ENCODE measurements at places on chromosomes 12 and 14.

- DNase-seq = no peak
Observed at GRCh38 chr12:82650627-82651337, 35.9 kb upstream of the TMTC2 start.

DNA sequence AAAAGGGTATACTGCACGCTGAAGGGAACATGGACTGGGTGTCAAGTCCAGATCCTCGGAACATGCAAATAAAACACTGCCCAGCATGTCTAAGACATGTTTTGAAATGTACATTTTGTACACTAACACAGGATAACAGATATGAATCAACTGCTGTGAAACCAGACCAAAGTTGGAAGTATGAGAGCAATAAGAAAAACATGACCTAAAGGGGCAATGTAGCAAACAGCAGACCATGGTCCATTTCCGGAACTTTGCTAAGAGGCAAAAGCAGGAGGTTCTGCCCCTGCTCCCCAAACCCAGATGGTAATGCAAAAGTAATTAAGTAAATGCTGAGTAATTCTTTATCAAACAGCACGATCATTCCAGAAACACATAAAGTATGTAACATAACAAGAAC lies 125.2 kb downstream of the SLC25A21 start:
- DNase-seq = no peak

DNA sequence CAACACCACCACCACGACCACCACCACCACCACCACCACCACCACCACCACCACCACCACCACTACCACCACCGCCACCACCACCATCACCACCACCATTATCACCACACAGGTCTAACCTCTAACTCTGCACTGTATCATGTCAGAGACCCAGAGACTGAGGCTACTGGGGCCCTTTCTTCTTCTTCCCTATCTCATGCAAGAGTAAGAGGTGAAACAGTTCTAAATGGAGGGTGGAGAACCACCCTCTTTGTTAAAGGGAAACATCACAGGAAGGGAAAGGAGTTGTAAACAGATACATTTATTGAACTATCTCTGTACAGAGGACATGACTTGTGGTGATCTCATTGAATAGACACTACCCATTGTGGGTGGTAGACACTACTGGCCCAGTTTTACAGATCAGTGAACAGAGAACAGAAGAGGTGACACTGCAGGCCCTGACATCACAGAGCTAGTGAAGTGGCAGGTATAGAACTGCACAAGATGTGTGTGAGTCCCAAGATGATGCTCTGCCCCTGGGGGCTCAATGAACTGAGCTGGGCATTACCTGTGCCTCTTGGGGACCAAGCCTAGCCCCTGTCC lies 91.6 kb downstream of the FOXN3 start:
- no peak for DNase-seq

DNA sequence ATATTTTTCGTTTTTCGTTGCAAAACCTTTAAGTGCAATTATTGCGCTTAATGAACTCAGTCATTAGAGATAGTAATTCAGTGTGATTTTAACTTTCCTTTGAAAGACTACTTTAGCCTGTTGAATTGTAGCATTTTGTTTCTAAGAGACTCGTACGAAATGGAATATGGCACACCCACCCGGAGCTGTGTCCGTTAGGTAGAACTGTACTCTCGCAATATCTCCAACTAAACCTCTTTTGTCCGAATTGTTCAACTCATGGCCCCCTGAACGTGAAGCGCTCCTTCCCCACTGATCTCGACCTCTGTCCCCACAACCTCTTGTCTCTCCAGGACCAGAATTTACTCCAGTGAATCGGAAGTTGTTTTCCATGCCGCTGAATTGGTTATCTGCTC lies 800 bp downstream of the PCNX4 start:
- DNase-seq = no peak

GRCh38 chr14:64971943-64972791 lies at the start of gene RAB15:
TSS of gene RAB15 (minus strand) at chr14:64972336. CDS start at chr14:64972076, 260 bp downstream.
- DNase-seq = no peak

- DNase-seq = no peak
Observed at GRCh38 chr12:113537751-113538087, 66.0 kb upstream of the LHX5 start.

GRCh38 chr12:62003701-62004100 lies 256.5 kb upstream of the USP15 start:
- DNase-seq = no peak

GRCh38 chr14:71592361-71592760 lies 339.9 kb upstream of the RGS6 start:
- DNase-seq = no peak

- no peak for DNase-seq
Observed at GRCh38 chr14:68510201-68511128, 282.4 kb downstream of the ZFP36L1 start.

DNA sequence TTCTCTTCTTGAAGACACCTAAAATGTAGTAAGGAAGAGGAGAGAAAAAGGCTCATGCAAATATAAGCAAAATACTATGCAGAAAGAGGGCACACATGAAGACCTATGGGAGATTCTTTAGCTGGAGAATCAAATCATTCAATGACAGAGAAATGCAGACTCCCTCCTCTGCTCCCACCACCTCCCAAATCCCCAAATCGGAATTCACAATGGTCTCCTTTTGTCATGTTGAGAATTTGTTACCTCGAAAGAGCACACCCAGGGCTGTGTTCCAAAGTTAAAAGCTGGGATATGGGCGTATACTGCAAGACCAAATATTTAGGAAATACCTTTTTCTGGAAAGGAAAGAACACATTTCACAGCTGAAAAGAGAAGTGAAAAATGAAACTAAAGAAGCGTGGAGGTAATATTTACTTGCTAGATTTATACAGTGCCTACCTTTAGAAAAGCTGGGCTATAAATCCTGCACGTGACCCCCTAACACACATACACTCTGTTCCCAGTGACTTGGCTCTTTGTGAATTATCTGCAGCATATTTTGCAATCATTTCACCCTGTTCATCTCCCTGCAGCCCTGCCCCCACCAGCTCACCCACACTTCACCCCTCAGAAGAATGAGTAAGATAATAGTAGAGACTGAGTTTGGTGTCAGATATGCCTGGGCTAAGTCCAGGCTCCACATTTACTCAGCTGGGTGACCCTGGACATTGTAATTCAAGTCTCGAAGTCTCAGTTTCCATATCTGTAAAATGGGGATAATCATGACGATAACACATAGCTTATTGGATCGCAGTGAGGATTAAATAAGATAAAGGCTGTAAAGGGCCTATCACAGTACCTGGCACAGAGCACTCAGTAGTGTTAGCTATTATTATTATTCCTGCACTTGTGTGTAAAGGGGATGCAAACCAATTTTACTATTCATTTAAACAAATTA lies 2.9 kb upstream of the CACNA1C start:
- DNase-seq = no peak

DNA sequence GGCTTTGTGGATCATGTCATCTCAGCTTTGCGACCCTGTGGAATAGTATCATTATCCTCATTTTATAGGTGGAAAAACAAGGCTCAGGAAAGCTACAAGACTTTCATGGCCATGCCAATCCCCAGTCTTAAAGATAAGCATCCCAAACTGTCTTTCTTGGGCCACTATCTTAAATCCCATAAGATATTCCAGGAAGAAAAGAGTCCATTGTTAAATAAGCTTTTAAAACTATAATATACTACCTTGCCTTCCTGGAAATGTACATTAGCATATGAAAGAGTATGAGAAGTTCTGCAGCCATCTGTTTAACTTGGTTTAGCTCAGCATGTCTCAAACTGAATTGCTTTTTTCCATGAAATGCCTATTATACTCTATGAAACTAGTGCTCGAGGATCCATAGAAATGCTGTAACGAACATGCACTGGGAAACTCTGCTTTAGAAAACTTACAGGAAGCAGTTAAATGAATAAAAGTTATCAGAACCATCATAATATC lies 77.1 kb downstream of the B4GALNT3 start:
- DNase-seq = no peak

- DNase-seq = no peak
Observed at GRCh38 chr12:129185855-129186254, 332.6 kb downstream of the GLT1D1 start.

- no peak for DNase-seq
Observed at GRCh38 chr14:54572316-54572715, 5.4 kb downstream of the SAMD4A start.

DNA sequence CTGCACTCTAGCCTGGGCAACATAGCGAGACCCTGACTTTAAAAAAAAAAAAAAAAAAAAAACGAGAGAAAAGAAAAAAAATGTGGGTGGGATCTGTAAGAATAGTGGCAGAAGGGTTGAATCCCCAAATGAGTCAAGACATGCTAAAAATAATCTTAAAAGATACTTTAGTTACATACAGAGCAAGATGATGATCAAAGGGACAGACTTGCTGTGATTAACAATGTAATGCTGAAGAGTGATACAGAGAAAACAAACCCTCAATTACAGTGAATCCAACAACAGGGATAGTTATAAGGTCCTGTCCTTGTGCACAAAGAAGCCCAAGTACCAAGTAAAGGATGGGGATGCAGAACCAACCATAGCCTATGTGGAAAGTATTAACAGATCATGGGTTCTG lies 80.3 kb downstream of the DCAF5 start:
- no peak for DNase-seq

GRCh38 chr14:72495668-72496067 lies 398.2 kb downstream of the DPF3 start:
- no peak for DNase-seq

GRCh38 chr14:92970271-92970670 lies 47.3 kb downstream of the CHGA start:
- DNase-seq = no peak

DNA sequence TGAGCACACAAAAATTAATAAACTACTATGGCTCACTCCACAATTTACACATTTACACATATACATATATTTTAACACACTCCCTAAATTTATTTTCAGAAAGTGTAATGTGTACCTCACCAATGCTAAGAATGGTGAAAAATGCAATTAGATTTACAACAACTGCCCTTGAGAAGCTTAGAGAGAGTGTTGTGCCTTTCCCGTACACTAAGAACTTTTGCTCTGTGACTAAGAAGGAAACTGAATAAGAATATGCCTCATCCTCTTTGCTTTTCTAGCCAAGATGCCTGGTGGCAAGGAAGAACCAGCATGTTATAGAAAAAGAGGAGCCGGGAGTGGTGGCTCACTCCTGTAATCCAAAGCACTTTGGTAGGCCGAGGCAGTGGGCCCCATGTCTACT lies 62.3 kb downstream of the SINHCAF start:
- no peak for DNase-seq

DNA sequence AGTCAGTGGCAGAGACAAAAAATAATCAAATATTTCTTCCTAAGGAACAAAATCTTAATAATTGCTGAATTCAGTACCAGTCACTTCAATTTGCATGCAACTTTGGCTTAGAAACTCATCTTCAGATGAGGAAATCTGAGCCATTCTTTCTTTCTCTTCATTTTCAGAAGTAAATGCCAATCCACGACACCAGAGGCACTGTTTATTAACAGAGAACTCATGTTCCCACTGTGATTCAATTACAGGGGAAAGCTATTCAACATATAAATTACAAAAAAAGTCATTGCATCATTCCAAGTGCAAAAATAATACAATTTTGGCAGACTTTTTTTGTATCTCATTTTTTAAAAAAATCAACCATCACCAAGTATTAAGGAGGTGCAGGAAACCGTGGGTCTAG lies 816.1 kb upstream of the TMEM132C start:
- no peak for DNase-seq

DNA sequence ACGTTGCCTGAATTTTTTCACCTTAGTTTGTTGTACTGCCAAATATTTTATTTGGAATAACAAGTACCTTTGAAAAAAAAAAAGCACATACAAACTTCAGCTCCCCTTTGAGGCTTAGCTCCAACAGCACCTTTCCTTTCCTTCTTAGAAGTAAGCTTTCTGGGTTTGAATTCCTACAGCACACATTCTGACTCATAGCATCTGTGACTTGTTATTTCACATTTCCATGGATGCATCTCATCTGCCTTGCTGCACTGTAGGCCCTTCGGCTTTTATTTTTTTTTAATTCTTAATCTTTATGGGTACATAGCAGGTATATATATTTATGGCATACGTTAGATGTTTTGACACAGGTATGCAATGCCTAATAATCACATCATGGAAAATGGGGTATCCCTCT lies 7.2 kb downstream of the LGALS3 start:
- DNase-seq = no peak

GRCh38 chr12:119594772-119595445 lies 1.3 kb downstream of the TMEM233 start:
- no peak for DNase-seq
